ENCODE measurements at places on chromosomes 1 and 21. TPM values are rescaled to one million over a fixed set of nuclear protein-coding genes. Genes with fewer than 3 reads are reported as not detected.
A peak's percentile ranks its signal among the peaks of the same experiment; 100 is the strongest.

GRCh38 chr1:153422450-153423068, 6.2 kb downstream of the S100A7A start:
- DNase-seq: peak; percentile 82

DNA sequence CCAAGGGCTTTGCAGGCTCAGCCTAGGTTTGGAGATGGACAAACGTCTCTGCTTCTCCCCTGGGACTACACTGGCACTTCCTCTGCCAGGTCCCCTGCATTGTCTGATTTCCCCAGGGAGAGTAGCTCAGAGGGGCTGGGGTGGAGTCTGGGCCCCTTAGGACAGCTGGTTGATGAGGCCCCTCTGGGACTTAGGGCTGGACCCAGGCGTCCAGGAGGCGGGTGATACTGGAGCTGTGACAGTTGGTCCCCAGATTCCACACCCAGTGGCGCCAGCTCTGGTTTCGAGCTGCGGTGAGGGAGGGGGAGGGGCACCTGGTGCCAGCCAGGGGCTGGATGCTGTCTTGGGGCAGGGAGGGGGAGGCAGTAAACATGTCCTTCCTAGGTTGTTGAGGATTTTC, 7.4 kb upstream of the MEX3A start:
- DNase-seq: no peak

- DNase-seq: no peak
Measured at GRCh38 chr21:23003951-23004350, 2005.7 kb downstream of the NCAM2 start.

DNA sequence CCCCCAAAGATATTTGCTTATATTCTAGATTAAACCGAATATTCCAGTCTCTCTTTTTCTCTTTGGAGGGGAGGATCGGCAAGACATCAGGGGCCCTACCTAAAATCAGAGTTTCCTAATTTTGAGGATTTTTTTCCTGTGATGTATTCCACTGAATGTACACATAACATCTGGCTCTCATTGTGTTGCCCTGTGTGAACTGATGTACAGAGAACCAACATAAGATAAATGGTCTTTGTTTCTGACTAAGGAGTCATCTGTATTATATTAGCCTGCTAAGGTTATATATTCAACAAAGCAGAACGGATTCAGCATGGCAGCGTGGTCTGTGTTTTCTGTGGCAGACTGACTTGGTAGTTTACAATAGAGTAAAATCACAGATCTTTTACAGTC, 114.8 kb upstream of the NCAM2 start:
- DNase-seq: no peak

DNA sequence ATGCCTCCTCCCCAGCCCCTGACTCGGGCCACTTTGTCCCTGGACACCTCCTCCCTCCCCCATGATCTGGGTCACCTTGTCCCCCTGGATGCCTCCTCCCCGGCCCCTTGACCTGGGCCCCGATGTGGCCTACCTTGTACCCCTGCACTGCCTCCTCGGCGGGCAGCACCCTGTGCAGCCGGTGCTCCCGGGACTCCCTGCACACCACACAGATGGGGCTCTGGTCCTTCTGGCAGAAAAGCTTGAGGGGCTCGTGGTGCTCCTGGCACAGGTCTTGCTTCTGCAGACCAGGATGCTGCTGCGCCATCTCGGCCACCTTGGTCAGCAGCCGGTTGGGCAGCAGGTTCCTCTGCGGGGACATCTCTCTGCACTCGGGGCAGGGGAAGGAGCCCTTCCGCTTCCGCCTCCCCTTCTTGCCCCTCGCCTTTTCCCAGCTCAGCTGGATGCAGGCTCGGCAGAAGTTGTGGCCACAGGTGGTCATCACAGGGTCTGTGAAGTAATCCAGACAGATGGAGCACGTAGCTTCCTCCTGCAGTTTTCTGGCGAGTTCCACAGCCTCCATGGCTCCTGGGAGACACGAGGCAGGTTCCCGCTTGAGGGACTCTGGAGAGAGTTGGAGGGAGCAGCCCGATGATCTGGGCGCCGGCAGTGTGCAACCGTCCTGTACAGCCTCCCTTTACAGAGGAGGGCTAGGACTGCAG, 2.0 kb downstream of the TRIM17 start:
- no peak for DNase-seq

- DNase-seq: peak; percentile 78
Measured at GRCh38 chr1:15246960-15247614, at the start of gene FHAD1. Gene FHAD1 (plus strand): TSS chr1:15247223. CDS start chr1:15251785, 4,562 bp downstream.

DNA sequence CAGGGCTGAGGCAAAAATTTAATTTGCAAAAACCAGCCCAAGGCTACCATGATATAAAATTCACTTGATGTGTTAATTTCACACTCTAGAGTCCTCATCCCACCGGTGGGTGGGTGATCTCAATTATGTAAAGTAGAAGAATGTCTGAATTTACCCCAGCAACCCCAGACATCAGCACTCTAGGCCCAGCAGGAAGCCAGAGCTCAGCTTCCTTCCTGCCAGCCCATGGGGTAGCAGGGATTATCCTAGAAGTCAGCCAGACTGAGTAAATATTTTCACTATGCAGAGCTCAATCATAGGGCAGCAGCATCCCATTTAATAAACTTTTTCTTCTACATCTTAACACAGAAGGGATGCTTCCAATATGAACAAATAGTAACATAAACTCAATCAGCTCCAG, 71.0 kb downstream of the SIPA1L2 start:
- peak; percentile 51 for DNase-seq

GRCh38 chr1:172914501-172915144, 136.1 kb downstream of the TNFSF18 start:
- peak; percentile 85 for DNase-seq

The SH3D21 gene
- 1.5 TPM for total RNA-seq
